ENCODE measurements at places on chromosomes 16 and 17.

- no peak for DNase-seq
Observed at GRCh38 chr17:2800367-2800766, 4.1 kb downstream of the RAP1GAP2 start.

DNA sequence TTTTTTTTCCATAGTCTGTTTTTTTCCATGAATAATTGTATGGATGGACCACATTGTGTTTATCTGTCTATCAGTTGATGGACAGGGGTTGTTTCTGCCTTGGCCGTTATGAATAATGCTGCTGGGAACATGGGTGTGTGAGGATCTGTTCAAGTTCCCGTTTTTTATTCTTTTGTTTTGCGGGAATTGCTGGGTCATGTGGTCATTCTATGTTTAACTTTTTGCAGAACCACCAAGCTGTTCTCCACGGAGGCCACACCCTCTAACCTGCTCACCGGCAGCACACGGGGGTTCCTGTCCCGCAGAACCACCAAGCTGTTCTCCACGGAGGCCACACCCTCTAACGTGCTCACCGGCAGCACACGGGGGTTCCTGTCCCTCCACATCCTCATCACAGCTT, 5.9 kb upstream of the MSLN start:
- DNase-seq = no peak

- no peak for DNase-seq
Observed at GRCh38 chr17:80917716-80918560, 73.7 kb upstream of the CHMP6 start.

GRCh38 chr16:19366391-19366790, 51.3 kb upstream of the TMC5 start:
- DNase-seq = no peak

- DNase-seq = no peak
Observed at GRCh38 chr17:40460968-40461731, 17.9 kb downstream of the IGFBP4 start.

- DNase-seq = no peak
Observed at GRCh38 chr17:77834170-77835115, 124.1 kb upstream of the TNRC6C start.

DNA sequence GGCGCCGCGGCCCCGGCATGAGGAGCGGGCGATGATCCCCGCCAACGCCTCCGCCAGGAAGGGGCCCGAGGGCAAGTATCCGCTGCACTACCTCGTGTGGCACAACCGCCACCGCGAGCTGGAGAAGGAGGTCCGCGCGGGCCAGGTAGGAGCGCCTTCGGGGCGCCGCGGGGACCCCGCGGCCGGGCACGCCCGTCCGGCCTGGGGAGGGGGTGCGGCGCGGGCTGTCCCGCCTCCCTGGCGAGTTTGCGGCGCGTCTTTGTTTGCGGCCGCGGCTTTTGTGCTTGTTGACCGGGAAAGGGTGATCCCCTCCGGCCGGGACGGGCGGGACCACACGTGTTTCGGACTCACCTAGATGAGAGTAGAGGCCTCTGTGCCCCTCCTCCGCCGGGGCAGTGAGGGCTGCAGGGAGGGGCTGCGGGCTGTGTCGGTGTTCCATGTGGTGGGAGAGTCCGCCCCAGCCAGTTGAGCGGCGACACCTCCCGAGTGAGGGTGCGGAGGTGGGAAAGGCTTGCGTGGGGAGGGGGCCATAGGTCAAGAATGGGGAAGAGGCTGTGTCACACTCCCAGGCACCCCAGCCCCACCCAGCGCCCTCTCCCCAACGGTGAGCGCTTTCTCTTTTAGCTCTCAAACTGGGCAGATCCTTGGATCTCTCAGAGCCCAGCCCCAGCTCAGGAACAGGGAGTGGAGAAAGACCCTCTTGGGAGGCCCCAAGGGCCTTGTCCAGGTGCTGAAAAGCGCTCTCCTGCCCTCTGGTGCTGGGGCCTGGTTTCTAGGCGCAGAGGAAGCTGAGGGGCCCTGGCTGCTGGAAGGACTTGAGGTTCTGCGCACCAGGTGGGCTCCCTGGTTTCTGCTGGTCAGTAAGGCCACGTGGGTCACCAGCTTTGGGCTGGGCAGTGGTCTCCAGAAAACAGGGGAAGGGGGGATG, 923 bp downstream of the ANKRD13B start:
- DNase-seq = no peak

GRCh38 chr17:13550291-13550690, 51.4 kb downstream of the HS3ST3A1 start:
- no peak for DNase-seq

DNA sequence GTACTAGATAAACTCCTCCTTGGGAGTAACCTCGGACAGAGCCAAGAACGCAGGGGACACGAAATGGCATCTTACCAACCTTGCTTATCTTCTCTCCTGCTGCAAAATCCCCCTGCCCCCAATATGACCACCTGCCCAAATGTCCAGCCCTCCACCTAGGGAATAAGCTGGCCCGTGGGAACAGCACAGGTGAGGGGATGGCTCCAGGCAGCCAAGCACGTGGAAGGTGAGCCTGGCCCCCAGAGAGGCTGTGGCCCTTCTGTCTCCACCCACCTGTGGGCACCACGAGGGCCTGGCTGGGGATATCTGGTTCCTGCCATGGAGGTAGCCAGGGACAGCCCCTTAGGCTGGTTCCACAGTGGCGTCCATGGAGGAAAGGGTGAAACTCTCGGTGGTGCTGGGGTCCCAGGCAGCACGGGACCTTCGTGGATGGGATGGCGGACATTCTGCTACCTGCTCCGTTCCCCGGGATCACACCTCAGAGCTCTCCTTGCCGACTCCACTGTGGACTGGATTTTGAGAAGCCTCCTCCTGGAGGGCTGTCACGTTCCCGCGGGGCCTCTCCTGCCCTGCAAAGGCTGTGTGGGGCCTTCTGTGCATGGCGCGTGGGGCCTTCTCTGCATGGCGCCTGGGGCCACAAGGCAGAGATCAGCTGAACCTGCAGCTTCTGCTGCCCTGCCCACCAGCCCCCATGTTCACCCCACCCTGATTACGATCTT, 388.5 kb upstream of the TNRC6C start:
- DNase-seq = no peak

- DNase-seq = no peak
Observed at GRCh38 chr17:47997586-47997985, 26.7 kb downstream of the CDK5RAP3 start.

GRCh38 chr17:28705728-28706334, 5.9 kb downstream of the PROCA1 start:
- DNase-seq = no peak

DNA sequence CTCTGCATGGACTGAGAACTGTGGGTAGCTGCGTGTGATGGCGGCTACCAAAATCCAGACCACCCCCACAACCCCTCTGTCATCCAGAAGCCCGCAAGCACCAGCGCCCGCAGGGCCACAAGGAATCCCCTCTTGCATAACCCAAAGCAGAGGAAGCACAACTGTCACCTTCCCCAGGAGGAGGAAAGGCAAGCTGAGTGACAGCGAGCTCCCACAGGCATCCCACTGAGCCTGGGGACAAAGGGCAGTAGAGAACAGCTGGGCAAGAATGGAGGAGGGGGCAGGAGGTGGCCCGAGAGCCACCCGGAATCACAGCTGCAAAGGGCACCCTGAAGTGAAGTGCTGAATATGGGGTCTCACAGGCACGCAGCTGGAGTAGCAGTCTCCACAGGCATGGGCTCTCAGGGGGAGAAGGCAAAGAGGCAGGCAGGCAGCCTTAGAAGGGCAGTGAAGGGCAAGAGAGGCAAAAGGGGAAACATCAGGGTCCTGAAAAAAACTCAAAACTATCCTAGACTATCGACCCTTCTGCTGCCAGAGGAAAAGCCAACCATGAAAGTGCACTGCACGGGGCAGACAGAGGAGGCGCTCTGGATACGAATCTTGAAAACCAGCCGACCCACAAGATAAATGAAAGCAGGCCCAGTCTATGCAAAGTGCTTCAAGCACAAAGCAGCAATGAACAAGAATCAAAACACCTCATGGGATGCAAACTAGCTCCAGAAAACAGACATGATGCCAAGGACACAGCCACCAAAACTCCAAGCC, 17.1 kb downstream of the USP36 start:
- no peak for DNase-seq

DNA sequence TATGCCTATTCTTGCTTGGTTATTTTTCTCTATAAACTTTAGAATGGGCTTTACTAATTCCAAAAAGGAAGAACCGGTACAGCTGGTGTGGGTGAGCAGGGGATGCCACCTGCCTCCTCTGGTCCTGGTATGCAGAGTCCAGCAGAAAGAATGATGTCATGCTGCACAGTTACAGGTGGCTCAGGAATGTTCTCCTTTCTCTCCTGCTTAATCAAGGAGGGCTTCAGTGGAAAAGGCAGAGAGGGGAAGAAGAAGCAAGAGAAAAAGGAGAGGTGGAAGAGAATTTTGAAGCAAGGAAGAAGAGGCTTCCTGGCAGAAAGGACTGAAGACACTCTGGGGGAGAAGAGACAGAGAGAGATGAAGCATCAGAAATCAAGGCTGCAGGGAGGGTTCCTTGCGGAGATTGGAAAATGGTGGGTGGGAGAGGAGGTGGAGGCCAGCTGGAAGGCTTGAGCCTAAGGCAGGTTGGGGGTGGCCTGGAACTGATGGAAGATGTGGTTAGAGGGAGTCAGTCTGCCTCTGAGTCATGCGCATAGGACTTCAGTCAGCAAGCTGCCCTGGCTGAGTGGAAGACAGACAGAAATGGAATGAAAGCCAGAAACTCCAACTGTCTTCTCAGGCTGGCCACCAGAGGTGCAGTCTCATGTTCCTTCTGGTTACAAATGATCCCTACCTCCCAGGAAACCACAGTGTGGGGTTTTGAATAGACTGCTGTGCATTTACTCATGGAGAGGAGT, 64.6 kb upstream of the CRHR1 start:
- DNase-seq = no peak

DNA sequence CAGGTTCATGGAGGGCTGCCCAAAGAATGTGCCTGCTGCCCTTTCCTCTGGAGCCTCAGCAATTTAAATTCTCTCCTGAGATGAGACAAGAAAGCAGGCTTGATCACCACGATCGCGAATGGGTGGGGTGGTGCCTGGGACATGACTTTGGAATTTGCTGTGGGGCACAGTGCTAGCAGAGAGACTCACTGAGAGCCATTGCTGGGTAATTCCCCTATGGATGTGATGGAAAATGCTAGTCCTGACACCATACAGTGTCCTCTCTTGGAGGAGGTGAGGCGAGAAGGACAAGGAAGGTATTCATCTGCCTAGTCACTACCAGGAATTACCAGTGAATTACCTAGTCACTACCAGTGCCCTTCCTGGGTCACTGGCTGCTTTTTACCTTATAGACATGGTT, 15.5 kb downstream of the FAM20A start:
- DNase-seq = no peak

- DNase-seq = no peak
Observed at GRCh38 chr16:87303431-87303930, 13.7 kb downstream of the C16orf95 start.

- no peak for DNase-seq
Observed at GRCh38 chr16:15606518-15607220, 36.3 kb downstream of the MARF1 start.

- no peak for DNase-seq
Observed at GRCh38 chr16:56610017-56610608, 1.7 kb downstream of the MT2A start.

DNA sequence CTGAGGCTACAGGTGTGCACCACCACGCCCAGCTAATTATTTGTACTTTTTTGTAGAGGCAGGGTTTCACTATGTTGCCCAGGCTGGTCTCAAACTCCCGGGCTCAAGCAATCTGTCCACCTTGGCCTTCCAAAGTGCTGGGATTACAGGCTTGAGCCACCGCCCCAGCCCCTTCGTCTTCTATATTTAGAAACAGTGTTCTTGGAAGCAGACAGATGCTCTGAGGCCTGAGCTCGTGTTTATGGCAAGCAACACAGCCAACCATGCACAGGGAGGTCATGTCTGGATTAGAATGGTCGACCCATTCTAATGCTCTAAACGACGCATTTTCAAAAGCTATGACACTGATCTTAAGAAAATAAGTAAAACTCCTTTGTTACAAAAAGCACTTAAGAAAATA, 16.6 kb downstream of the TMEM204 start:
- DNase-seq = no peak

DNA sequence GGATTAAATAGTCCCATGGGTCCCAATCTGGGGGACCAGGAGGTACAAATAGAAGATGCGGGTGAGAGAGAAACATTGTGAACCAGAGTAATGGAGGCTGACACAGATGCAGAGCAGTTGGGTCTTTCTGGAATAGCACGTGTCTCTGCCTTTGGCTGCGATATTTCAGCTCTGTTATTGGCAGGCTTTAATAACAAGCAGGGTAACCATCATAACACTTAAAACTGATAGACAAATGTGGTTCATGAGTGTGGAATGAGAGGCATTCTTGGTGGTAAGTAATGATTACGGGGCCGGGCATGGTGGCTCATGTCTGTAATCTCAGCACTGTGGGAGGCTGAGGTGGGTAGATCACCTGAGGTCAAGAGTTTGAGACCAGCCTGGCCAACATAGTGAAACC, 110.3 kb downstream of the SNX29 start:
- no peak for DNase-seq
